ENCODE measurements at places on chromosomes 11 and 22.

GRCh38 chr11:66857234-66857926 lies 516 bp downstream of the LRFN4 start:
- DNase-seq = no peak

GRCh38 chr22:42967005-42967404 lies 47.9 kb downstream of the PACSIN2 start:
- no peak for DNase-seq

DNA sequence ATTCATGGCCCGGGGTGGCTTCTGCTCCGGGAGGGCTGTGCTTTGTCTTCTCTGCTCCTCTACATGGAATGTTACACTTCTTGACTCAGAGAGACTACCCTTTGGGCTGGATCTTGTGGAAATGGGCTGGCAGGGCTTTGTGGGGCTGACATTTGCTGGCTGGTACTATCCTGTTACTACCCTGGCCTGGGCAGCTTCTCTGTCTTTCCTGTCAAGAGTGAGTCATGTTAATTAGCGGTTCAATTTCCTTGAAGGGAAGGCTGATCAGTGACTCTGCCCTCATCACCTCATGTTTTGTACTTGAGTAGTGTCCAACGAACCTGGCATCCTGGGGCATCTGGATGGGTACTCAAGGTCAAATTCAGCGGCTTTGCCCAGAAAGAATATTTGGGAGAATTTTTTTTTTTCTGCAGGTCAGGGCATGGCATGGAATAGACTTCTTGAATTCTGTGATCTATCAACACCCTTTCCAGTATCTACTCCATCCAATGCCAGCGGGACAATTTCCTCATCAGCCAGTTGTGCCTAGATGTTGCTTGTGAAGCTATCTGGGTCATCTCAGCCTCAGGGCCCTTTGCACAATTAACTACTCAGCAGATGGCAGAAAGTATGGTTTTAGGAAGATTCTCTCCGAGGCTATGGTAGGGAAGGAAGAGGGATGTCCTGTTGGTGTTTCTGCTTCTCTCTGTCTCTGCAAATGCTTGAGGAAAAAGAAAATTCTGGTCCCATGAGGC lies 140.5 kb upstream of the PLET1 start:
- no peak for DNase-seq

GRCh38 chr11:7098235-7098832 lies 9.5 kb downstream of the RBMXL2 start:
- DNase-seq = no peak

DNA sequence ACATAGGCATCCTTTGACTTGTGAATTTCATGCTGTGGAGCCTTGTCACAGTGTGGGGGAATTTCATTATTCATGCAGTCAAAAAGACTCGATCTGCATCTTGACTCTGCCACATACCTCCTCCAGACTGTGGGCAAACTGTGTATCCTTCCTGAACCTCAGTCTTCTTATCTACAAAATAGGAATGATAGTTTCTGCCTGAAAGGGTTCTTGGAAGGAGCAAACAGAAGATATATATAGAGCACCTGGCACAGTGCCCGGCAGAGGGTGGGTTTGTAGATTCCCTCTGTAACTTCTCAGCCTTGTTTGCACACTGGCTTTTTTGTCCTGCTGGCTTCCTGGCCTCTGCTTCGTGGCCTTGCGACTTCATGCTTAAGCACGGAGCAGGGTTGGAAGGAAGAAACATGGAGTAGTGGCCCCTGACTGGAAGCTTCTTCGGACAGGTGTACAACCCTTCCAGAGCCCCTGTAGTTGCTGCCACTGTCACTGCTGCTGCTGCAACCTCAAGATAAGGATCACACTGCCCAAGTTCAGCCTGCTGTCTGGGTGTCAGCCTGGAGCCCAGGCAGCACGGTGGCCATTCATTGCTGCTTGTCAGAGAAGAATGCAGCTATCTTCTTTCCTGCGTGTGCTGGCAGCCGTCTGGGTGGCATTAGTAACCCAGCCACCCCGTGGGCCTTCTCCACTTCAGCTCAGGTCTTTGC lies 106.4 kb downstream of the MICAL2 start:
- no peak for DNase-seq

DNA sequence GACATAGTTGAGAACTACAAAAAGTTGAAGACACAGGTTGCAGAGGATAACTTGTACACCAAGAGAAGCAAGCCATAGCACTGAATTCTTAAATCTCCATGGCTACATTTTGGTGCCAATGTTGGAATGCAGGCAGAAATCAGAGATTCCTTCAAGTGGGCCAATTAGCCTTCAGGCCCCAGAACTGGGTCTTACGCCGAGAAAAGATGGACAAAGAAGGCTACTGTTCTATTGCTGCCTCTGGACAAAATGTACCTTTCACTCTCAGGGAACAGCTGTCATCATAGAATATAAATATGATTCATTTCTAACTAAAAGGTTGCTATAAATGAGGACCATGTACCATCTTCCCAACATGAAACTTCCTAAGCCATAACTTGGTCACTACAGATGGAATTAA lies 13.7 kb downstream of the TMEM216 start:
- no peak for DNase-seq

DNA sequence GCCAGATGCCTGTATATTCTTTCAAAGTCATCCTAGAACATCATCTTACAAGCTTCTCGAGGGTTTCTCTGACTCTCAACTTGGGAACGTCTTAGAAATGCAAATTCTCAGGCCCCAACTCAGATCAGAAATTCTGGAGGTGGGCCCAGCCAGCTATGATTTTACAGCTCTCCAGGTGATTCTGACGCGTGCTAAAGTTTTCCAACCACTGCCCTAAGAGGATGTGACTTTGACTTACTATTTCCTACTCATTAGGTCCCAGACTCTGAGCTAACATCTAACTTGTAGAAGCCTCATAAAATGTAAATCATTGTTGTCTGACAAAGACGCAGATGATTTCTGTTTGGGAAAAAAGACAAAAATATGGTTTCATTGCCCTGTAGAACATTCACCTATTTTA lies 61.1 kb downstream of the IRAG1 start:
- DNase-seq = no peak

DNA sequence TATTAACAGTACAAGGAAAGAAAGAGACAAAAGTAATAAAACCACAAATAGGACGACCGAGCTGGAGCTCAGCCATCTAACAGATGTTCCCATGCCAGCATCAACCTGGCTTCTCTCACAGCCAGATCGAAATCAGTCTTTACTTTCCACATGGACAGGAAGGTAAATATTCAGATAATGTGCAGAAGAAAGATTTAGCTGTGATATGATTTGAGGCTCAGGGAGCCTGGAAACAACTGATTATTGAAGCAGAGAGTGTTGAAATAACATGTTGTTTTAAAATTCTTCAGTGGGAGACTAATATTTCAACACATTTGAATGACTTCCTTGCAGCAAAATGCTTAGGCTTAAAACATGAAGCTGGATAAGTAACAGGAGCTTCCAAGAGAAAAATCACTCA lies 546.8 kb downstream of the ETS1 start:
- DNase-seq = no peak

DNA sequence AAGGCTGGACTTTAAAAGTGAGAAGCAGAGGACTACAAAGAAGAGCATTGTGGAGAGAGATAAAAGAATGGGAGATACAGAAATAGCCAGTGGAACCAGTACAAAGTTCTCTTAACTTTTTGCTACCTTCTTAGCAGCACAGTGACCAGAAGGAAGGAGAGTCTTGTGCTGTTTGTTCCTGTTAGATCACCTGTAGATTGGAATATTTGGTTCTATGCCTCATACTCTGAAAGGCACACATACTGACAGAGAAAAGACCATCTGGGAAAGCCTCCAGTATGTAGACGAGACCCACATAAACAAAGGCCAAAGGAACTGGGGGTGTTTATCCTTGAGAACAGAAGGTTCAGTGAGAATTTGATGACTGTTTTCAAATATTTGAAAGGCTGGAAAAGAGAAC lies 18.7 kb downstream of the RNF141 start:
- DNase-seq = no peak

- no peak for DNase-seq
Measured at GRCh38 chr11:16805938-16806337, 67.5 kb downstream of the C11orf58 start.

DNA sequence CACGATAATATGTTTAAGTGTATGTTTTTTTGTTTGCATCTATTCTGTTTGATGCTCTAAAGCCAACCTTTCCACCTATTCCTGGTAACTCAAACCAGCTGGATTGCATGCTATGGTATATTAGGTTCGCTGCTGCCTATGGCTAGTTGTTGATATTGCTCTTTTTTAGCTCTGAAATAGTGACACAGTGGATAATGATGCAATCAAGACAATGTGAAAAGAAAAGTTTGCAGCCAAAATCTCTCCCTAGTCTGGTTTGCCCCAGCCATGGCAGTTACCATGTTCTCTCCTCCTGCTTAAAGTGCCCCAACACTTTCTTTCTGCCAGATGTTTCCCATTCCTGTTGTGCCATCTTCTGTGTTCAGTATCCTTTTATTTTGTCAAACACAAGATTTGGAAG lies 269.7 kb downstream of the DYNC2H1 start:
- DNase-seq = no peak

All from stimulated activated CD8-positive, alpha-beta memory T cell treated with anti-CD3 and anti-CD28 coated beads, Interleukin-4, amount 100 ng/mL, for 1 hour (primary cell).